ENCODE measurements at places on chromosomes 7 and 10.

GRCh38 chr10:119296703-119297102 lies 89.3 kb downstream of the GRK5 start:
- no peak for DNase-seq

DNA sequence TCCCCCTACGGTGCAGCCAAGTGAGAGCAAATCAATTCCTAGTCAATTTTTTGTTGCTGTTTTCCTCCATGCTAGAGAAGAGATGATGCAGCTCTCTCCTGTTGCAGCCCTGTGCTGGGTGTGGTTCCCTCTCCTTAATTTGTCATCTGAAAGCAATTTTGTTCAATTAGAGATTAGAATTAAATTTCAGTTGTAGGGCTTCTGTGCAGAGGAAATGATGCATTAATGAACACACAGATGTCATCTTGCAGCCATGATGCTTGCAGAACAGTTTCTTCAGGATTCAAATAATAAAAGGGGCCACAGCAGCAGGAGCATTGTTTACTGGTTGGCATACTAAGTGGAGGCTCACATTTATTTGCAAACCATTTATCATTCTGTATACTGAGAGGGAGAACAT lies 266.0 kb downstream of the AUTS2 start:
- DNase-seq = no peak

- DNase-seq = peak; percentile 26
These were observed 57.1 kb downstream of the STK17A start for GRCh38 chr7:43639858-43640491.

DNA sequence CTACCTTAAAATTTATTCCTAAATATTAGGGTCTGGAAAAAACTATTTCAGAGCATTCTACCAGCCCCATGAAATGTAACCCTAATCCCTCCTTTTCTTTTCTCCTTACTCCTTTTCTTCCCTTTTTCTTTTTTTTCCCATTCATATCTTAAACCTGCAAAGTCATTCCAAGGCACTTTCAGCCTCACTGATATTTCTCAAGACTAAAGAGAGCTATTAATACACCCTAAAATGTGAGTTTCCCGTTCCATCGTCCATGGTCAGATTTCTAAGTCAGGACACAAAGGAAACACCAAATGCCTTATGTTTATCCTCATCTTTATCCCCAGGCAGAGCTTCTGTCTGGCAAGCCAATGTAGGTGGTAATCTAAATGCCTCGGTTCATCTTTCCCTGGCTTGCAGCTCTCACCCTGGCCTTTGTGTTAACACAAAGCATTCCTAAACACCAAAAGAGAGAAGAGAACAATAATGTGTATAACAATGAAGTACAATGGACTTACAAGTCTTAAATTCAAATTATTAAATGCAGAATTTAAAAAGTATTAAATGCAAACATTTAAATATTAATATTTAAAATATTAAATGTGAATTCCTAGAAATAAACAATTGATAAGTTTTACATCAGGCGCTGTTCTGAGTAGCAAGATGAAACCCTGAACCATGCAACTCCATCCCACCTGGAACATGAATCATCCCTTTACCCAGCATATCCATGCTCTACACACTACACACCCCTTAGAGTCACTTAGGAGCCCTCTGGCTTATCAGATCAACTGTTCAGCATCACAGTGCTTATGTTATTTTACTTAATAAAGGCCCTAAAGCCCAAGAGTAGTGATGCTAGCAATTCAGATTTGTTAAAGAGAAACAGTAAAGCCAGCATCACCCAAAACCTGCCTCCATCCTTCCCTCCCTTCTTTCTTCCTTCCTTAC lies 26.8 kb downstream of the MICU1 start:
- no peak for DNase-seq

GRCh38 chr7:90671571-90671970 lies 75.5 kb downstream of the CDK14 start:
- DNase-seq = no peak

- no peak for DNase-seq
These were observed 3.9 kb downstream of the CH25H start for GRCh38 chr10:89203237-89203636.

DNA sequence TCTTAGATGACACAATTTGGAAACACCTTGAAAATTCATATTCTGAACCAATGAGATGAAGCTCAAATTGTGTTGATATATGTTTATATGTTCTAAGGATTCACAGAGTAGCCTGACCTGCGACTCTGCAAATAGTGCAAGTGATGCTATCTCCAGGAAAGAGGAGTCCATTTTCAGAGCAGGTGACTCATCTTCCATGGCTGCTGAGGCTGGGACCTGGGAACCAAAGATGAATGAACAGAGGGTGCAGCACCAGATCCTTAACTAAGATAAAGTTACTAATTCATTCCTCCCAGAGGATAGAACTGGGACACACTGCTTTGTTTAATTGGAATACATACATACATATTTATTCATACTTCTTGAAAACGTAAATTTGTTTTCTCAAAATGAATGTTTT lies 240.6 kb upstream of the SEMA3C start:
- no peak for DNase-seq

DNA sequence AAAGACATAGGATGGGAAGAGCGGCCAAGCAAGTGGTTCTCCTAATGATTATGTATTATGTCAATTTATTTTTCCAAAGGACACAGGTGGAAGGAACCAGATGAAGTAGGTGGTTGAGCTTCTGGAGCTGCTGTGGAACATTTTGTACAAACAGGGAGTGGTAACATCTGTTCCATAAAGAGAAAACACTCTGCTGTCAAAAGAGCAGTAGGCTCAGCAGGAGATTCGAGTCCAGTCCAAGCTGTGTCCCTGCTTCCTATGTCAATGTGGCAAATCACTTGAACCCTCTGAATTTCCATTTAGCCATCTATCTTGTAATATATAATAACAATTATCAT lies 448.0 kb upstream of the ANKRD30A start:
- no peak for DNase-seq

DNA sequence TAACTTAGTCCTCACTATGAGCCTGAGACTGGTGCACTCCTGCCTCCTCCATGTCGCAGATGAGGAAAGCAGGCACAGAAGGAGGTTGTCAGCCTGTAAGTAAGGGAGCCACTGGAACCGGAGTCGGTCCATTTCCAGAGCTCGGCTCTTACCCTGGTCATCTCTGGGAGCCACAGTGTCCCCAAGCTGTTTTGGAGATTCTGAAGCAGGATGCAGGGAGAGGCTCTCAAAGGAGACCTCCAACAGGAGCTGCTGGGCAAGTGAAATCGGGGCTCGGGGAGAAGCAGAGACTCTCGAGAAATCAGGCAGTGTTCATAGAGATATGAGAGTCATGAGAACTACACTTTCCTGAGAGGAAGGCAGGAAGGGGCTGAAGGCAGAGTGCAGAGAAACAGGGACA lies 39.0 kb downstream of the VSTM4 start:
- DNase-seq = no peak

- DNase-seq = no peak
These were observed 42.1 kb downstream of the MDH2 start for GRCh38 chr7:76089865-76090475.

DNA sequence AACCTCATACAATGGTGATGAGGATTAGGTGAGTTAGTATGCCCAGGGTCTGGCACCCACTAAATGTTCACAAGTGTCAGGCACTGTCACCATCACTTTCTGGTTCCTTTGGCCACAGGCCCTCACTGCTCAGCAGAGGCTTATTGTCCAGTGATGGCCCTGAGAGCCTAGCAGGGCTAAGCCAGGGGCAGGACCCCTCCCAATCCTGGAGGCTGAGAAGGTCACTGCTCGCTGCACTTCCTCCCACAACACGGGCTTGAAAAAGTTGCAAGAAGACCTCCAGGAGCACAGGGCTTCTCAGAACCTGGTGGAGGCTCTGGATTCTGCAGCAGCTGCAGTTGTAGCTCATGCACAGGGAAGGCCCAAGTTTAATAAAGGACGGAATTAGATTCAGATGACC lies 48.1 kb downstream of the DRGX start:
- DNase-seq = no peak

DNA sequence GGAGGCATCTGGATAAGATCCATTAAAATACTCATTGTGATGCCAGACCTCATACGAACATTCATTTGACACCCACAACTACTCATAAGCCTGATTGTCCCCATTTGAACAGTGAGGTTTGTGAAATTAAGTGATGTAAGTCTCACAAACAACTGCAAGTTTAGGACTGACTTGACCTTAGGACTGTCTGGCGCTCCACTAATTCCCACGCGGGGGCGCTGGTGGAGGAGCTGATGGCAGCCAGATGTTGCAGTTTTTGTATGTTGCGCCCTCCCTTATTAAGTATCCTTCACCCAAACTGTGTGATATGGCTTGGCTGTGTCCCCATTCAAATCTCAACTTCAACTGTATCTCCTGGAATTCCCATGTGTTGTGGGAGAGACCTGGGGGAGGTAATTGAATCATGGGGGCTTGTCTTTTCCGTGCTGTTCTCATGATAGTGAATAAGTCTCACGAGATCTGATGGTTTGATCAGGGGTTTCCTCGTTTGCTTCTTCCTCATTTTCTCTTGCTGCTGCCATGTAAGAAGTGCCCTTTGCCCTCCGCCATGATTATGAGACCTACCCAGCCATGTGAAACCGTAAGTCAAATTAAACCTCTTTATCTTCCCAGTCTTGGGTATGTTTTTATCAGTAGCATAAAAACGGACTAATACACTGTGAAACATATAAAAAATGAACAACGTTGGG lies 20.3 kb upstream of the TIAL1 start:
- DNase-seq = peak; percentile 48

GRCh38 chr7:155555116-155555695 lies 8.8 kb upstream of the CNPY1 start:
- DNase-seq = no peak

GRCh38 chr7:136039577-136040345 lies 62.6 kb upstream of the MTPN start:
- DNase-seq = no peak

- DNase-seq = no peak
These were observed 24.4 kb downstream of the MTURN start for GRCh38 chr7:30159163-30159562.

DNA sequence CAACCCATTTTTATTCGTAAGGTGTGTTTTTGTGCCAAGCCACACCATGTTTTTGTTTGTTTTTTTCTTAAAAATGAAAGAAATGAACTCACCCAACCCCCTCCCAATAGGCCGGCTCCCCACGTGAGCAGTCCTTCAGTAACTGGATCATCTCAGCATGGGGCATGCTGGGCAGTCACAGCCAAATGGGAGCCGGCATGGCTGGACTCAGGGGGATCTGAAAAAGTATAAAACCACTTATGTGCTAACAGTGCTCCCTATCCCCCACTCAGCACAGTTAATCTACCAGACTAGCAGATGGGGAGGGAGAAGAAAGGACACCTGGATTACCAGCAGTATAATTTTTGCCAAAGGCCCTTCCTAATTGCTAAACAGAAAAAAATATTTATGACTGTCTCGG lies 39.3 kb downstream of the BAZ1B start:
- DNase-seq = no peak
